GM03348 (cell line): ENCODE measurements at places on chromosomes 2 and 18.

GRCh38 chr2:38037757-38038621, 38.0 kb downstream of the CYP1B1 start:
- DNase-seq: peak; percentile 61

DNA sequence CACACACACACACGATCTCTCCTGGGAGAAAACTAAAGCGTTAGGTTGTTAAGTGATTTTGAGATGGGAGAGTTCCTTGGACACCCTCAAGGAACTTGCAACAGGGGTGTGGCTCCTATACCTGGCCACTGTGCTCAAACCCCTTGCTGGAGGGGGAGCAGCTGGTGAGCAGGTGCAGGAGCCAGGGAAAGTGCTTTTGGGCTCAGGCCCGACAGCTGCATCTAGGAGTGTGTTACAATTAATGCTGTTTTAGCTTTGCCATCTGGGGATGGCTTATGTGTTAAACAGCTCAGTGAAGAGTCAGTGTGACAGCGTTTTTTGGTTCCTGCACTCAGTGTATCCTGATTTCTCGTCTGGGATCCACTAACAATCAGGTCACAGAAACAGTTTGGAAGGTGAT, 510.8 kb downstream of the TRIB2 start:
- no peak for DNase-seq

GRCh38 chr2:10410001-10410822, 37.9 kb downstream of the ODC1 start:
- DNase-seq: no peak

GRCh38 chr2:15913146-15913545, 27.2 kb upstream of the MYCN start:
- no peak for DNase-seq

DNA sequence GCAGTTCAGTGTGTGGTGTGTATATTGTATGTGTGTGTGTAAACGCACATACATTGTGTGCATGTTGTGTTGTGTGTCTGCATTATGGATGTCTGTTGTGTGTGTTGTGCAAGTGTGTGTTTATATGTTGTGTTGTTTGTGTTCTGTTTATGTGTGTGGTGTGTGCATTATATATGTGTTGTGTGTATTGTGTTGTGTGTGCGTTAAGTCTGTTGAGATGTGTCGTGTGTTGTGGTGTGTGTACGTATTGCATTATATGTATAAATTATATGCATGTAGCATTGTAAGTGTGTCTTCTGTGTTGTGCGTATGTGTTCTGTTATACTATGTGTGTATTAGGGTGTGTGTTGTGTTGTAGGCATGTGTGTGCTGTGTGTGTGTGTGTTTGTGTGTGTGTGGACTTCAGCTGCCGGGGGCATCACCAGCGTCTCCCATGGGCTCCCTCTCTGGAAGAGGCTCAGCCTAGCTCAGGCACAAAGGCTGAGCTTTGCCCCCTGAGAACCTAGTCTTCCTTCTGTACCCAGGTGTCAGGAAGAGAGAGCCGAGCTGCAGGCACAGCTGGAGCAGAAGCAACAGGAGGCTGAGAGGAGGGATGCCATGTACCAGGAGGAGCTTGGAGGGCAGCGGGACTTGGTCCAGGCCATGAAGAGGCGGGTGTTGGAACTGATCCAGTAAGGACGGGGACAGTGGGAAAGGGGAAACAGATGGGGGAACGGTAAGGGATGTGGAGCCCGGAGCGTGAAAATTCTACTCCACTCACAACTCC, 13.7 kb downstream of the RUFY4 start:
- no peak for DNase-seq

DNA sequence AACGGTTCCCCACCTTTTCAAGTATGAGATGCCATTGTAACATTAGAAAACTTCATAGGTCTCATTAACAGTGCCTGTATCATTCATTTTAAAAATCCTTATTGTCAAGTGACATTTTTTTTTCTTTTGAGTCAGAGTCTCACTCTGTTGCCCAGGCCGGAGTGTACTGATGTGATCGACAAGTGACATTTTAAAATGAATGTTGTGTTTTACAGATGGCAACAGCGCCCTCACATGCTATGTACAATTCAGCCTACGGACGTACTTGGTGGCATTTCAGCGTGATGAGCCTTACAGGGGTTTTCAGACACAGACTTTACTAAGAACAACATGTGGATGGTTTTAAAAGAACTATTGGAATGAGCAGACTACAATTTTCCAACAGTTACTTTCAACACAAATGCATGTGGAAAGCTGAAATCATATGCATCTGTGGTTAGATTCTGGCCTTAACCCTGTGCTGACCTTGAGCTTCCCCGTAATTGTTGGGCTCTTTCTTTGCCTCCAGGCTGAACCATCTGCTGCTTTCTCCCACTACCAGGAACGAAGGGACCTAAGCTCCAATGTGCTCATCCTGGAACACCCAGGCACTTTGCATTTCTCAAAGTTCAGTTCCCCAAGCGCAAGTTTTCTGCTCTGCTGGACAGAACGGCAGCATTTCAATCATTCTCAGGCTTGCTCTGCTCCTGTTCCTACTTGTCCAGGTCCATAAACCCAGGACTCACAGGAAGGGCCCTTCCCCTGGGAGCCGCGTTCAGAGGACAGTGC, 119.9 kb upstream of the NDUFV2 start:
- peak; percentile 71 for DNase-seq

GRCh38 chr2:235781775-235782174, 287.9 kb downstream of the AGAP1 start:
- DNase-seq: no peak

DNA sequence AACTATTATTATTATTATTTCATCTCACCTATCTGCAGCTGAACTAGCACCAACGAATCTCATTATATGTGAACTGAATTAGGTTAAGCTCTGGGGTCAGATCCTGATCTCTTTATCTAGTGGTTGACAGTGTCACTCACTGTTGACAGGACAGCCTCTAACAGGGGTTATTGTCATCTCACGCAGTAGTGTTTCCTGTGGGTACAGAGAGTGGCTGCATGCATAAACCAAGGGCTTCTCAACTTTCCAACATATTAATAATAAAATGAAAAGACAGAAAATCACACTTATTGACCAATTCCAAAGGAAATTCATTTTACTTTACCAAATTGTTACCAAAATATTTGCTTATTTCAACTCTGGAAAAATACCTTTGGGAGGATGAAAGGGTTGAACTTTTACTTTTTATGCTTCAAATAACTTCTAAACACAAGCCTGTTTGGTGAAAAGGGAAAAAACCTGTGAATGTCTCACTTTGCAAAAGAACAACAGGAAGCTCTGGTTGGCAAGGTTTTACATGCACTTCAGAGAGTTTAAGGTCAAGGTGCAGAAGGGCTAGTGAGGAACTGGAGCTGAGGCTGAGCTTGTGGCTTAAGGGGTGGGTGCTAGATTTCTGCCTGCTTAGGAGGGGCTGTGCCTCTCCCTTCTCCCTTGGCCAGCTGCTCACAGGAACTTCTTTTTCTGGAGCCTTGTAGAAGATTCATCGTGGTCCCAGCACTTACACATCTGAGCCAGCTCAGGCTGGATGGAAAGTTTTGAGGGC, 72.6 kb downstream of the CTAGE1 start:
- no peak for DNase-seq

DNA sequence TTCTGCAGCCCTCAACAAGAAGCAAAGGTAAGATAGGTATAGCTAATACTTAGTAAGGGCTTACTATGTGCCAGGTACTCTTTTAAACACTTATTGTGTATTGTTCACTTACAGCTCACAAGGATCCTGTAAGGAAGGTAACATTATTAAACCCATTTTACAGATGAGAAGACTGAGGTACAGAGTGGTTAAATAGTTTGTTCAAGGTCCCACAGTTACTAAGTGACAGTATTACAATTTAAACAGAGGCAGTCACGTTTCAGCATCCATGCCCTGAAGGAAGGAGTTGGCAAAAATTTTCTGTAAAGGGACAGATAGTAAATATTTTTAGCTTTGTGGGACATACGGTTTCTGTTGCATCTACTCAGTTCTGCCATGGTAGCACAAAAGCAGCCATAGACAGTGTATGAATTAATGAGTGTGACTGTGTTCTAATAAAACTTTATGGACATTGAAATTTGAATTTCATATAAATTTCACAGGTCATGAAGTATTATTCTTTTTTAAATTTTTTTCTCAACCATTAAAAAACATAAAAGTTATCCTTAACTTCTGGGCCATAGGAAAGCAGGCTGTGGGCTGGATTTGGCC, 75.7 kb downstream of the LTBP1 start:
- no peak for DNase-seq

GRCh38 chr2:177270531-177270930, 6.0 kb upstream of the NFE2L2 start:
- DNase-seq: no peak

GRCh38 chr2:69973335-69973735, 11.9 kb upstream of the ASPRV1 start:
- DNase-seq: peak; percentile 81

- no peak for DNase-seq
These were observed 85.3 kb downstream of the ZEB2 start for GRCh38 chr2:144434425-144435222.

DNA sequence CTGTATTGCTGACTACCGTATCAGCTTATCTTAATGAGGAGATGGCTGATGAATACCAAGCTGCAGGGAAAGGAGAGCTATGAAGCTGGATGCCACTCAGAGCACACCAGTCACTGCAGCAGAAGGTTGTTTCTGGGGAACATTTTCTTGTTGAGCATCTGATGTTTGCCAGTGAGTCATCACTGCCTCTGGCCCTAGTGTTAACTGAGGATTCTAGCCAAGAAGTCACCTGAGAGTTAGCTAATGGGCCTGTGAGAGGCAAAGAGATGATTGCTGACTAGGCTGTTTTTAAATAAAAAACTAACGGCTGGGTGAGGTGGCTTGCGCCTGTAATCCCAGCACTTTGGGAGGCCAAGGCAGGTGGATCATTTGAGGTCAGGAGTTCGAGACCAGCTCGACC, 37.9 kb downstream of the CCDC150 start:
- peak; percentile 8 for DNase-seq

DNA sequence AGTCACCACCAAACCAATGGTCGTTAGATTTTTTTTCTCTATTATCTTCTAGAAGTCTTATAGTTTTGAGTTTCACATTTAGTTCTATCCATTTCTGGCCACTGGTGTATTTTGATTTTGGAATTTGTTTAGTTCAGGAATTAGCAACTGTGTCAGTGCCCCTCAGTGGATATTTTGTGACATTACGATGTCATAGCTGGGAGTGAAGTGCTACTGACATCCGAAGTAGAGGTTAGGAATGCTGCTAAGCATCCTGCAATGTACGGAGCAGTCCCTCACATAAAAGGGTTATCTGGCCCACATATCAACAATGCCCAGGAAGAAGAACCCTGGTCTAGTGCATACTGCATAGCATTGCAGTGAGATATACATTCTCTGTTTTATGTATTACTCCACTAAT, 157.4 kb upstream of the RGPD4 start:
- DNase-seq: peak; percentile 45

- no peak for DNase-seq
These were observed 626.6 kb upstream of the GYPC start for GRCh38 chr2:126029316-126029715.

DNA sequence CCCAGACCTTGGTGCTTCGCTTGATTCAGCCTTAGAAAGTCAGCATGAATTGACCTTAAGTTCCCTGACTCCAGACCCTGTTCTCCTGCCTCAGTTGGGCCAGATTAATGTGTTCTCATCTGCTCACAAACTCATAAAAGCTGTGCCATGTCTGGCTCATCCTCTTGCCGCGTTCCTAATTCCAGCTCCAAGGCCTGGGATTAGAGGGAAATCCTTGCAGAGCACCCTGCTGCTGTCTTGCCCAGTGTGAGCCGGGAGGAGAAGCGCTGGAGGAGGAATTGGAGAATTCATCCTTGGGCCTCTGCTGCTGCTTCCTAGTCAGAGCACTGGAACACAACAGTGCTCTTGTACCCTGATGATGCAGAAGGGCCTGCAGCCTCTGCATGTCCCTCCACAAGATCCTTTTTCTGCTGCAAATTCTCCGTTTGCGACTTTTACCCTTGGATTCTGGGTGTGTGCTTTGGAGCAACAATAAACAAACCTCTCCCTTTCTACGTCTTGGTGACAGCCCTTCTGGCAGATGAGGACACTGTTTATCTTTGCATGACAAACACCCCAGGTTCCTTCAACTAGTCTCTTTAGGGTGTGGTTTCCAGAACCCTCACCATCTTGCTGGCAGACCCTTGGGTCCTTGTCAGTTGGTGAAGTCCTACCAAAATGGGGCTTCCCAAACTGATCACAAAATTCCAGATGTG, 46.9 kb upstream of the CNGA3 start:
- DNase-seq: no peak

DNA sequence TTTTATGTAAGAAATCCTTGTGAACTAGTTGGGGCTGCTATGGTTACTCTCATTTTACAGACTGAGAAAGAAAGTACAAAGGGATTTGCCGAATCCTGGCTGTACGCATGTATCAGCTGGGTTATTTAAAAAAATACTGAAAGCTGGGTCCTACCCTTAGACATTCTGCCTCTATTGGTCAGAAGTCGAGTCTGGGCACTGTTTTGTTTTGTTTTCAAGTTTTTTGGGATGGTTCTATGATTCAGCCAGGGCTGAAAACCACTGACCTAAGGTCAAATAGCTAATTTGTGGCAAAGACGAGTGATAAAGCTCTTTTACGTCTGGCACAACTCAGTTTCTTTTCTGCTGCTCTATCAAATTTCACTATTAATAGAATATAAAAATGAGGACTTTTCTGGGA, 5.9 kb upstream of the SLC8A1 start:
- DNase-seq: peak; percentile 20

DNA sequence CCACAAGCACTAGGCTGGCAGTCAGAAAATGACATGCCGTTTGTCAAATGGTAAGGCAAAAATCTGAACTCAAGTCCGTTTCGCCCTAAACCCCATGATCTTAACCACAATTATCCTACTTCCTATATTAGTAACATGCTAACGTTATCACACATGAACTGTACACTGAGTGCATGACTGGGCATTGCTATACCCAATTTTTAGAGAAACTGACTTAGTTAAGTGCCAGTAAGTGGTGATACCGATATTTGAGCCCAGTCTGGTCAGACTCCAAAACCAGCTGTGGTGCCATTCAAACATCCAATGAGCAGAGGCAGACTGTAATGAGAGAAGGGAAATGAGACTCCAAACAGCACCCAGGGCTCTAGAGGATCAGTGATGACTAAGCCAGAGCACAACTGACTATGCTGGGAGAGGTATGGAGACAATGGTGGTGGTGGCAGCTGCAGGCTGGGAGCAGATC, 311.7 kb upstream of the PKDCC start:
- DNase-seq: peak; percentile 38
